ENCODE measurements at places on chromosomes 5 and 9.
A peak's percentile ranks its signal among the peaks of the same experiment; 100 is the strongest.

GRCh38 chr9:131276891-131277286 lies 579 bp upstream of the FAM78A start:
- no peak for DNase-seq

GRCh38 chr9:130010151-130010988 lies 32.6 kb downstream of the FNBP1 start:
- DNase-seq = no peak

- DNase-seq = no peak
Measured at GRCh38 chr5:137073189-137073588, 425.9 kb downstream of the SPOCK1 start.

DNA sequence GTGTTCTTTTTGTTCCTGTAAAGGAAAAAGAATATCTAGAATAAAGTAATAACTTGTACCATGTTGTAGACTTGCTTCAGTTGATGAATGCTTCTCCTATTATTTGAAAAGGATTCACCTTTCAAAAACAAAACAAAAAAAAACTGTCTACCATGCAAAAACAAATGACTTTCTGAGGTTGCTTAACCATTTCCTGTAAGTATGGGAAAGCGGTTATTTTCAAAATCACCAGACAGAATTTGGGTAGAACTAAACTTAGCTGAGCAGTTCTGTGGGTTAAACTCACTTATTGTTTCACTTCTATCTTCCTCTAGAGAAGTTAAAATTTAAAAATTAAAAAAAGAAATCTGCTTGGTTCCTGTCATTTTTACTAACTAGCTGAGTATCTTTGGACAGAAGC lies 25.2 kb downstream of the LNPEP start:
- no peak for DNase-seq

- DNase-seq = peak; percentile 59
Measured at GRCh38 chr5:171629628-171630349, 155.8 kb upstream of the SMIM23 start.

DNA sequence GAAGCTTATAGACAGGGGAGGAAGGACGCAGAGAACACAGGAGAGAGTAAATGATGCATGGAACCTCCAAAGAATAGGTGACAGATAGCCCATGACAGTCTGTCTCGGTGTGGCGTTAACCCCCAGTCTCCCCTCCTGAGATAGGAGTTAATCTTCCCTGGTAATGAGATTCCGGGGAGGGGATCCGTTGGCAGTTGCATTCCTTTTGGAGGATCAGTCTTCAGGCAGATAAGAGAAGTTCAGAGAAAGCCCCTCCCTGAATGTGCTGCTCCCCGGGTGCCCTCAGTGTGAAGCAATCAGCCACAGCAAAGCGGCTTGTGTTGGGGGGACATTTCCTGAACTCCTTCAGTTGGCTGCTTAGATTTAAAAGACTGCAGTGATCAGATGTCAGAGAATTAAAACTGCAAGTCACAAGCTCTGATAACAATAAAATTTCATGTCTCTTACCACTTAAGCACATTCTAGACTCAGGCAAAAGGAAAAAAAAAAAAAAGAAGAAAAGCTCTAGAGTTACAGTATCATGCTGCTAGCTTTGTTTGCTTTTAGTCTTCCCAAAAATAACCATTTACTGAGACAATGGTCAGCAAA lies 121.1 kb downstream of the EGFLAM start:
- DNase-seq = no peak

DNA sequence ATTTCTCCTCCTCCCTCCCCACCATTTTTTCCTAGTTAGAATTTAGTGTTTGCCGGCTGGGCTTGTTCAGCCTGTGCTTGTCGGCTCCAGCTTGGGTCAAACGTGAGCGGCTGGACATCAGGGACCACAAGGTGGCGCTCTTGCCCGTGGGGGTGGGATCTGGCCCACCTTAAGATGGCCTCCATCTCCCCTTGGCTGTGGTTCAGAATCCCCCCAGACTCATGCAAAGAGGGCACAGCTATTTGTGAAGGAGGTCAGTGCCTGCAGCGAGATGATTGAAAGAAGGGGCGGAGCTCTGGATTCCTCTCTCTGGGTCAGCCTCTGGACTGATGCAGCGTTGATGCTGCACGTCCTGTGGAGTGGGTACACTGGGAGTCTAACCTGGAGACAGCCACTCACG lies 283.3 kb upstream of the TUT7 start:
- peak; percentile 72 for DNase-seq

- DNase-seq = no peak
Measured at GRCh38 chr5:57175551-57176309, 1.9 kb downstream of the GPBP1 start.
